ENCODE measurements at places on chromosomes 7 and 10.

DNA sequence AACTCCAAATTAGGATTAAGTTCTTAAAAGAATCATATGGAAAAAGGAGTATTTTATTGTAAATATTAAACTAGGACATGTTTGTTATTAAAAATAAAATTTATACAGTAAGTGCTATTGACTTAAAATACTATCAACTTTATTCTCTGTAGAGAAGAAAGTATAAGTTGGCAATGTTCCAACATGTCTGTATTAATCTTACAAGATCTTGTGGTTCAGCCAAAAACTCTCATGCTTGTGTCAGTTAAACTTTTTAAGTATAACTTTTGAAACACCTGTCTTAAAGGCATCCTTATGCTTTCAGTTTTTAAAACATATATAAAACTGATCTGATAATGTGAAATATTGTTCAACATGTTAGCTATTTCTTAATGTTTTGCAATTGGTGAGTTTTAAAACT, 160.7 kb downstream of the ZEB1 start:
- DNase-seq = no peak

GRCh38 chr7:96361116-96361857, 39.4 kb upstream of the SLC25A13 start:
- no peak for DNase-seq

DNA sequence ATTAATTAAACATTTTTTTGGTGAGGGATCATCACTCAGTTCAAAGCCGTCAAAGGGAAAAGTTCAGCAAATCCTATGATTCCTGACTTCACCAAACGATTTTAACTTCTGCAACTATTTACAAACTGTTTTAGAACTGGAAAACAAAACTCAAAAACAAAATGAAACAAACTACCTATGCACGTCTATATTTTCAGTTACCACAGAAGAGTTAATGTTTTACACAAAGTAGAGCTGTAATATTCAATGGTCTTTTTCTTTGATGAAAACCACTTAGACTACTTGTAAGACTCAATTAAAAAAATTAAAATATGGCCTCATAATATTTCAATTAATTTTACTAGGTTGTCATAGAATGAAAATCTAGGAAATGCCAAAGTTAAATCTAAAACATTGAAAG, 131.5 kb downstream of the ATE1 start:
- no peak for DNase-seq

DNA sequence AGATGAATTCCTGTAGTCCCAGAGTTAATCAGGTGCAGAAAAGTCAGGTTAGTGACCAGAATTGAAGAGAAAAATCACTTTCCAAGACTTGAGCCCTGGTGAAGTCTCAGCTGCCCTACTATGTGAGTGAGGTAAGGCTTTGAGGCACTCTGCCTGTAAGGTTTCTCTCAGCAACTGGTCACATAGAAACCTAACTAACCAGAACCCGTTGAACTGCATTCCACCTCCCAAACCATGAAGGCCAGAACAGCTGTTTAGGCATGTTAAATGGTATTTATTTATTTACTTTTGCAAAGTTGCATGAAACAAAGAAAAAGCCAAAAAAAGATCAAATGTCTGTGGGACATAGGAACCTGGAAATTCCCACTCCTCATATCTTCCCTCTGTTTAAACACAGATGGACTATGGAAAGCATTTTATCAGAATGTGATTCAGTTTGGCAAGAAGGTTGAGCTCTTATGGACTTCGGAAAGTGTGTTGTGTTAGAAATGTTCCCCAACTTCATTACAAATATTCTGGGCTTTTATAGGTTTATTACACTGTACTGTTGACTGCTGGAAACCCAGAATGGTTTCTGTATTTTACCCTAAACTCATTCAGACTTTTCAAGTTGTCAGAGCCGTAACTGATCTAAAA, 12.8 kb upstream of the GPR85 start:
- DNase-seq = no peak

- DNase-seq = no peak
Measured at GRCh38 chr7:10734595-10734994, 239.1 kb upstream of the PHF14 start.

GRCh38 chr7:130926001-130926691, 192.1 kb upstream of the KLF14 start:
- DNase-seq = no peak

GRCh38 chr7:24870766-24871165, 109.2 kb downstream of the OSBPL3 start:
- DNase-seq = no peak

DNA sequence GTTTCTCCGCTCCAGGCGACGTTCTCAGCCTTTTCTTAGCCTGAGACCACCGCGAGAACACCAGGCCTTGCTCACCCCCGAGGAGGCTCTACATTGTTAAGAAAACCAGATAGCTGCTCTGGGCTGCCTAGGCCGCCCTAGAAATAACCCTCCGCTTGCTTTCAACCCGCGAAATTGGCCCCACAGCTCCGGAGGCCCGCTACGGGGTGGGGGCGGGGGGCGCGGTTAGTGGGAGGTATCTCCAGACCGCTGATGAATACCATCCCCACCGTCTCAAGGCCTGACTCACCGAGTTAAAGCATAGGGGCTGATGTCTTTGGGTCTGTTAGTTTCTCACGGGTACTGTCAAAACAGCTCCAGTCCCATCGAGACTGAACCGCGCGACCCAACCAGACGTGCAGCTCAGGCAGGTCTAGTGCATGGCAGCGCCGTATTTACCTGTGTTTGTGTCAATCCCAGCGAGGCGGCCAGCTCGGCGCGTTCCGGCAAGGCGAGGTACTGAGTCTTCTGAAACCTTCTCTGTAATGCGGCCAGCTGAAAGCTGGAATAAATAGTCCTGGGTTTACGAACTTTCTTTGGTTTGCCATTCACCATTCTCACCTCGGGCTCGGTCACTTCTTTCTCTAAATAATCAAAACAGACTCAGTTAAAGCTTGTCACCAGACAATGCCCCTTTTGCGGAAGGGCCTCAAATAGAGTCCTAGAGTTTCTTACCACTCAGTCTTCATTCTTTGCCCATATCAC, 2.7 kb downstream of the DLX5 start:
- DNase-seq = no peak

GRCh38 chr10:117411479-117412399, 36.5 kb upstream of the PDZD8 start:
- no peak for DNase-seq

DNA sequence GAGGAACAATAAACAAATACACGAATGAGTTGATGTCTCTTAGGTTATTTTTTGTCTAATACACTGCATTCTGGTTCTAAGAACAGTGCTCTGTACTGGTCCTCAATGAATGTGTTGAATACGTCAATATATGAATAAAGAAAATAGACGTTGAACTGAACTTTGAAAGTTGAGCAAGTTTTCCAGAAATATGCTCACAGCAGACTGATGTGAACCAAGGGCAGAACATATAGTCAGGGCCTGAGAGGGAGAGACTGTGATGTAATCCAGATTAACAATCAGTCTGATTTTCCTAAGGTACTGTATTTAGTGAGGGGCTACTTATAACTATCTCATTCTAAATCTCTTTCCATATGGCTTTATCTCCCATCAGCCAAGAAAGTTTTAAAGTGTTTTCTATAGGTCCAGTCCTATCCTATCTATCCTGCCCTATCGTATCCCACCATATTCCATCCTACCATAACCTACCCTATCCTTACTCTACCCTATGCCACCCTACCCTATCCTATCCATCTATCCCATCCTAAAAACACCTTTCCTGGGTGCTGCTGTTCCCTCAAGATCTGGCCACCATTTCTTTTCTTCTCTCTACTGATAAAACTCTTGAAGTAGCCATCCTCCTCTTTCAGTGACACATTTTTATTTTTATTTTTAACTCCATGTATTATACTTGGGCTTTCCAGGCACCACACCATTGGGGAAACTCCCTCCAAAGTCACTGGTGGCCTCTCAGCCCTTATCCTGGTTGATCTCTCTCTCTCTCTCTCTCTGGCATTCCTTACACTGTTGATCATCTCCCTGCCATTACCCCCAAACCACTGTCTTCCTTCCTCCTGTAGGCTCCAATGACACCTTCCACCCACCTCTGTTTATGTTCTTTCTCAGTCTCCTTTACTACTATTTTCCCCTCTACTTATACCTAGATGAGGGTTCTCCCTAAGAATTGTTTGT, 212.3 kb upstream of the SLC26A5 start:
- DNase-seq = no peak
